ENCODE measurements at places on chromosomes 4 and X.

DNA sequence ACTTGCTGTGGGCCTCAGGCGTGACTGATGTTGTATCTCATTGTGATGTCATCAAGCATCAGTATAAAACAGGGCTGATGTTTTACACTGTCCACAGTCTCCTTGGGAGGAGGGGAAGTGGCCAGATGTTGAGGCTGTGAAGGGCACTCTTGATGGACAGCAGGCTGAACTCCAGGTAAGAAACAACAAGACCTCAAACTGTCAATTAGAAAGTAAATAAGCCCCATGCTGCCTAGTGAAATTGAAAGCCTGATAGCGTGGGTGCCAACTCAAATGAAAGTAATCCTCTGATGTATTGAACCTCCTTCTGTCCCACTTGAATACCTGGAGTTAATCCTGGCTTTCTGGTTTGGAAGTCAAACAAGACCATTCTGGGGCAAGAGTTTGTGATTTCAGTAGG, 19.7 kb downstream of the VSIG1 start:
- DNase-seq = no peak

- no peak for DNase-seq
Measured at GRCh38 chrX:74523224-74523623, 91.2 kb downstream of the RLIM start.

DNA sequence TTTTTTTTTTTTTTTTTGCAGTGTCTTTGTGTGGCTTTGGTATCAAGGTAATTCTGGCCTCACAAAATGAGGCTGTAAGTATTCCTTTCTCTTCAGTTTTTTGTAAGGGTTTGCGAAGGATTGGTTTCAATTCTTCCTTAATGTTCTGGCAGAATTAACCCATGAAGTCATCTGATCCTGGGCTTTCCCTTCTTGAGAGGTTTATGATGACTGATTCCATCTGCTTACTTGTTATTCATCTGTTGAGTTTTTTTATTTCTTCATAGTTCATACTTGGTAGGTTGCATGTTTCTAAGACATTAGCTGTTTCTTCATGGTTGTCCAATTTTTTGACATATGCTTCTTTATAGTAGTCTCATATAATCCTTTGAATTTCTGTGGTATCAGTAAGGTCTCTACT, 181.4 kb upstream of the PDE5A start:
- no peak for DNase-seq

DNA sequence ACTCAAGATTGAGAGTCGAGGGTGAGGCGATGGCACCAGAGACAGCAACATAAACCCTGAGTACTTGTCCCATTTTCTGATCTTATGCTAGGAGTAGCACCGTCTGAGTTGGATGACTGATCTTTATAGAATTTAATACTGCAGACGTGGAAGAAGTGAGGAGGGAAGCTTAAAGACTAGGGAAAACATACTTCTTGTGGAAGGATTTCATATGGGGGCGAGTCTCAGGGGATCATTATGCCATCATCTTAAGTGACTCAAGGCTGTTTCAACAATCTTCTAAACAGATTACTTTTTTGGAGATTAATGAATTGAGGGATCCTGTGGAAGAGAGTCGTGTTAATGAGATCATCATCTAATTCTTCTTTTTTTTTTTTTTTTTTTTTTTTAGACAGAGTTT, 17.2 kb upstream of the FAT1 start:
- DNase-seq = no peak

GRCh38 chrX:41314881-41315280, 19.1 kb upstream of the DDX3X start:
- no peak for DNase-seq

DNA sequence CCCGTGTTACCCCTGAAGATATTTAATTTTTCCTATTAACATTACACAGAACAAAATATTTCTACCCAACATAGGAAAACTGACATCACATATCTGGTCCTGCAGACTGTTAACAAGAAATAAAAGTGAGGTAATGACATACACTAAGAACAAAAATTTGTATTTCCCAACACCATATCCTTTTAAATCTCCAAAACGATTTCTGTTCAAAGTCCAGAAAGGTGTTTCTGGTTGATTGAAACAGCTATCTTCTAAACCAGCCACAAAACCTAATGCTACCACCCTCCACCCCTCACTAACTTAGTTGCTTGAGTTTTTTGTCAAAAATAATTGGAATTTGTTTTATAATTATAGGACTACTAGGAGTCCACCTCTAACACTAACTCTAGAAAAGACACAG, 7.1 kb downstream of the ANKRD50 start:
- no peak for DNase-seq

DNA sequence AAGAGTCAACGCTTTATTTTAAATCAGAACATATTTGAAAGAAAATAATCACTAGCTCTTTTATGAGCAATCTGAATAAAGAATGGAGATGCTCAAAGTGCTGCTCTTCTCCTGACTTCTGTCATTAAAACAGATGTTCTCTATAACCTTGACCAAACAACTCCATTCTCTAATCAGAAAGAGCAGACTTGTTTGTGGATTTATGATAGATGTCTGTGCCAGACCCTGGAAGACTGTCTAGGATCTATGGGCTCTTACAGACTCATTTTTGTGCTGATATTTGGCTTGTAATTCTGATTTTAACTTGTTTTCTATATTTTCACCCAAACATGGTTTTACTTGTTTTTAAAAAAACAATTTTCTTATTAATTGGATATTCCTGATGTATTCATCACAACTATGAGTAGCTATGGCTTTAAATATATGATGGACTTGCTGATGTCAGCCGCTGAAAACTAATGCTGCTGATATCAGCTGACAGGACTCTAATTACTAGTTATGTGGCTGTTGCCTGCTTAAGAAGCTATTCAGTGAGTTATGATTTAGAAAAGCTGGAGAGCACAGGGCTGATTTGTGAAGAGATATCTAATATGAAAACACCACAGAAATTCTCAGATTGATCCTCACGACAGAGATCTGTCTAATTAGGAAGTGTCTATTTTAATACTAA, 31.6 kb upstream of the MAML3 start:
- no peak for DNase-seq

- DNase-seq = no peak
Measured at GRCh38 chr4:24657768-24658617, 73.6 kb upstream of the DHX15 start.

GRCh38 chrX:130165703-130166502, at the start of gene AIFM1:
Gene AIFM1, minus strand, starts transcription at chrX:130165841. Its CDS starts 185 bp downstream, at chrX:130165656.
- DNase-seq = peak; percentile 90
